ENCODE measurements at places on chromosomes 13 and 19.
A peak's percentile ranks its signal among the peaks of the same experiment; 100 is the strongest.

GRCh38 chr13:60696602-60697001 is 299.6 kb downstream of the TDRD3 start:
- no peaks in the 10 kb centered on the region for H3K4me1 ChIP-seq
- no peak for DNase-seq
- no peak overlapping the region for H3K4me3 ChIP-seq
- H3K27ac ChIP-seq = no peak overlapping the region
- no peaks in the 10 kb centered on the region for H3K36me3 ChIP-seq

GRCh38 chr19:7988307-7988706 is 17.1 kb downstream of the ELAVL1 start:
- H3K4me3 ChIP-seq = no peak overlapping the region
- H3K4me1 ChIP-seq = no peaks in the 10 kb centered on the region
- H3K36me3 ChIP-seq = no peaks in the 10 kb centered on the region
- no peak overlapping the region for H3K27ac ChIP-seq
- no peak for DNase-seq
- H3K27me3 ChIP-seq = no peaks in the 10 kb centered on the region

- no peak overlapping the region for H3K27ac ChIP-seq
- H3K4me1 ChIP-seq = no peaks in the 10 kb centered on the region
- H3K4me3 ChIP-seq = no peak overlapping the region
- DNase-seq = peak; percentile 74
- H3K36me3 ChIP-seq = no peaks in the 10 kb centered on the region
Observed at GRCh38 chr13:99916366-99917103, 55.0 kb downstream of the ZIC5 start.

- peaks cover 32% of the 10 kb centered on the region for H3K4me1 ChIP-seq
- H3K27ac ChIP-seq = no peak overlapping the region
- no peak overlapping the region for H3K4me3 ChIP-seq
- H3K36me3 ChIP-seq = no peaks in the 10 kb centered on the region
- no peak for DNase-seq
Observed at GRCh38 chr19:5932146-5932545, 18.1 kb downstream of the CAPS start.

- peak overlapping the region; percentile 96 for H3K27ac ChIP-seq
- DNase-seq = no peak
- no peaks in the 10 kb centered on the region for H3K27me3 ChIP-seq
- H3K4me1 ChIP-seq = peaks cover 12% of the 10 kb centered on the region
- no peaks in the 10 kb centered on the region for H3K36me3 ChIP-seq
Observed at GRCh38 chr19:35642798-35643254, 1.3 kb downstream of the ETV2 start.

- peak; percentile 83 for DNase-seq
- H3K36me3 ChIP-seq = no peaks in the 10 kb centered on the region
- H3K27ac ChIP-seq = peak overlapping the region; percentile 83
- H3K4me3 ChIP-seq = no peak overlapping the region
- H3K27me3 ChIP-seq = no peaks in the 10 kb centered on the region
Observed at GRCh38 chr13:44108331-44108858, 228.7 kb downstream of the LACC1 start.

DNA sequence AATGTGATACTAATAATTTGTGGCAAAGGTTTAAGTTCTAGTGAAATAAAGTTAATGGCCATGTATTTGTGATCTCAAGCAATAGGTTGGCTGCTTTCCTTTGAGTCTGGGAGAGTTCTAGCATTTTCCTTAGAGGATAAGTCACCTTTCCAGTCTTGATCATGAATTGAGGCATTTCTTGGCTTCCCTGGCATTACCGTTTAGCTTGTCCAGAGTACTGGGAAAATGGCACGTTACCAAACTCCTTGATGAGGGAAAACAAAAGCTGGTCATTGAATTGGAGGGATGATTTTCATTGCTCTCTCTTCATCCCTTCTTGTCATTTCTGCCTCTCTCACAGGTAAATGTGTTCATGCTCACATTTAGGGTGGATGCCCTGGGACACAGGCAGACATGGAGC is 34.0 kb upstream of the SPRY2 start:
- no peak overlapping the region for H3K4me3 ChIP-seq
- no peaks in the 10 kb centered on the region for H3K4me1 ChIP-seq
- no peaks in the 10 kb centered on the region for H3K36me3 ChIP-seq

DNA sequence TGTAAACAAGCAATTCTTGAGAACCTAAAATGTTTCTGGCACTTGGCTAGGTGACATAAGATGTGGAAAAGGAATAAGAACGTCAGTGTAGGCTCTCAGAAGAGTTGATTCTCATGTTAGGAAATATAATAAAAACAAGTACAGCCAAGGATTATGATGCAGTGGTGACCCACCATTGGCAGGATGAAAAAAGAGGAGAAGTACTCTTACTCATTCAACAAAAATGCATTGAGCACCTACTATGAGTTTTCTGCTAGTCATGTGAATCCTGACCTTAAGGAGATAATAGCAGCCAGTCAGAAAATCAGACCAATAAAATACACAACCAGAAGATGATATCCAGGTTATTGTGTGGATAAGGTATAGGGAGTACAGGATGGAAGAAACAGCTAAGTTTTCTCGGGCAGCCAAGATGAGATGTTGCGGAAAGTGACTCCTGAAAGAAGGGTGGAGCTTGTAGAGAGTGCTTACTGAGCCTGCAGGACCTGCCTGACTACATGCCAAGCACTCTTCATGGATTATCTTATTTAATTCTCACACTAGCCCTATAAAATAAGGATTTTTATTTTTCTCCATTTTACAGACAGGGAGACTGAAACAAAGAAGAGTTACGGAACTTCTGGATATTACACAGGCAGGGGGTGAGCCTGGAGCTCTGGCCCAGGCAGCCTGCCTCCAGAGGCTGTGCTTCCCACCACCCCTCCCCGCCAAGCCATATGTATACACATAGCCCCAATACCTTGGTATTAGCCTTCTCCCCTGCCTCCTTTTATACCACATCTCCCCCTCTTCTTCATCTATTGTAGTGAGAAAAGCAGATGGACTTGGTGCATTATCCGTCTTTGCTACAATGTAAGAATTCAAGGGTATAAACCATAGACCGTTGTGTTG is 58.0 kb downstream of the TGDS start:
- H3K4me1 ChIP-seq = no peaks in the 10 kb centered on the region
- no peaks in the 10 kb centered on the region for H3K36me3 ChIP-seq
- DNase-seq = no peak
- peaks cover 14% of the 10 kb centered on the region for H3K27me3 ChIP-seq
- no peak overlapping the region for H3K4me3 ChIP-seq

DNA sequence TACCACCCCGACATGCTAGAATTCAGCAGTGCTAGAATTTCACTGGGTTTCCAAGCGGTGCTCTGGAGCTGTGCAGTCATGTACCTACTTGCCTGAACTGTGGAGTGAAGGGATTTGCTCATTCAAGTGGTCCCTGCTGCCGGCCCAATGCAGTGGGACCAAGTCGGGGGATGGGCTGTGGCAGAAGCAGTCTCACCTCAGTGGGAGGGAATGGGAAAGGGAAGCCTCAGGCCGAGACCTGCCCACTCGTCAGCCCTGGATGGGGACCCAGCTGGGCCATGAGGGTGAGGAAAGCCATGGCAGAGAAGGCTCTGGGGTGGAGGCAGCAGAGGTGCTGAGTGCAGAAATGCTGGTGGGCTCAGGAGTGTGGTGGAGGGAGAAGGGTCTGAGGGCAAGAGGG is 14.9 kb downstream of the KLHL26 start:
- no peaks in the 10 kb centered on the region for H3K27me3 ChIP-seq
- H3K27ac ChIP-seq = no peak overlapping the region
- peaks cover 22% of the 10 kb centered on the region for H3K4me1 ChIP-seq
- no peak overlapping the region for H3K4me3 ChIP-seq
- H3K36me3 ChIP-seq = no peaks in the 10 kb centered on the region

DNA sequence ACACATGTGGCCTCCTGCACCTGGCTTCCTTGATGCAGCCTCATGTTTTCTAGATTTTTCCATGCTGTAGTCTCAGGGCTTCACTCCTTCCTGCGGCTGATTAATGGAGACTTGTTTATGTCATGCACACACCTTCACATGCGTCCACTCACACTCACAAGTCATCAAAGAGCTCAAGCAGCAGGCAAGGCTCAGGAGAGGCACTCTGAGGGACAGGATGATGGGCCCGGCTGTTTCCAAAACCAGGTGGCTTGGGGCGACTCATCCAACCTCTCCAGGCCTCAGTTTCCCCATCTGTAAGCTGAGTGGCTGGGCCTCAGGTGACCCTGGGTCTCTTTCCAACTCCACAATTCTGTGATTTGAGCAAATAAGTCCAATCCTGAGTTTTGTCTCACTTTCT is 36.9 kb downstream of the RASA3 start:
- H3K4me3 ChIP-seq = no peak overlapping the region
- DNase-seq = no peak
- no peak overlapping the region for H3K27ac ChIP-seq
- peaks cover 6% of the 10 kb centered on the region for H3K27me3 ChIP-seq

DNA sequence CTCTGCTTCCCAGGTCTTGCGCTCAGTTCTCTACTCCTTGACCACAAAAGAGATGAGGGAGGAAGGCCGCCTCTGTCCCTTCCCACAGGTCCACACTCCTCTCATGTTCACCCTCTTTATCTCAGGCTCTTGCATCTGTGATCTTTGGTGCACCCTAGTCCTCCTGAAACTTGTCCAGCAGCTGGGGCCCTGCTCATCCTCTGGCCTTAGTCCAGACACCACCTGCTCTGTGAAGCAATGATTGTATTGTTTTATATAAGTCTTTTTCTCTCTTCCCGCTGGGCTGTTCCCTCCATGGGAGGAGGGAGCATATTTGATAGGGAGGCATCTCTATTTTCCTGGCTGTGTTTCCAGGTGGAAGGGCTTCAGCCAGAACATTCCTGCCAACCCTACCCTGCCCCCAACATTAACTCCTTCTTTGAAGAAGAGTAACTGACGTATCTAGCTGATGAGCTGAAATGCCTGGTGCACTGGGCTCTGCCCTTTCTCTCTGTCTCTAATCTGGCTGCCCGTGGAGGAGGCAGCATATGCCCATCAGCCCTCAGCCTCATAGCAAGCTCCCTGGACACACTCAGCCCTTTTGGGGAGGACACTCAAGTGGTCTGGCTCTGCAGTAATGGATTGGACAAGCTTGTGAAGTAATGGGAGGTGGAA is 38.2 kb upstream of the SIAH3 start:
- H3K36me3 ChIP-seq = no peaks in the 10 kb centered on the region
- no peaks in the 10 kb centered on the region for H3K4me1 ChIP-seq
- H3K27ac ChIP-seq = no peak overlapping the region
- H3K4me3 ChIP-seq = no peak overlapping the region
- peaks cover 11% of the 10 kb centered on the region for H3K27me3 ChIP-seq

GRCh38 chr19:47469719-47470118 is 2.0 kb downstream of the SLC8A2 start:
- no peak overlapping the region for H3K4me3 ChIP-seq
- H3K27me3 ChIP-seq = peaks cover 53% of the 10 kb centered on the region
- no peak overlapping the region for H3K27ac ChIP-seq
- H3K4me1 ChIP-seq = peaks cover 6% of the 10 kb centered on the region
- H3K36me3 ChIP-seq = no peaks in the 10 kb centered on the region

- no peak for DNase-seq
- H3K27ac ChIP-seq = no peak overlapping the region
- no peak overlapping the region for H3K4me3 ChIP-seq
- H3K36me3 ChIP-seq = no peaks in the 10 kb centered on the region
- no peaks in the 10 kb centered on the region for H3K27me3 ChIP-seq
Observed at GRCh38 chr13:109611912-109612691, 174.3 kb downstream of the IRS2 start.

- H3K36me3 ChIP-seq = no peaks in the 10 kb centered on the region
- no peaks in the 10 kb centered on the region for H3K4me1 ChIP-seq
- H3K27me3 ChIP-seq = no peaks in the 10 kb centered on the region
- DNase-seq = no peak
- H3K27ac ChIP-seq = no peak overlapping the region
- H3K4me3 ChIP-seq = no peak overlapping the region
Observed at GRCh38 chr13:47519626-47520025, 481.4 kb downstream of the SUCLA2 start.

- H3K4me3 ChIP-seq = no peak overlapping the region
- DNase-seq = peak; percentile 13
- no peaks in the 10 kb centered on the region for H3K27me3 ChIP-seq
- no peak overlapping the region for H3K27ac ChIP-seq
- no peaks in the 10 kb centered on the region for H3K4me1 ChIP-seq
Observed at GRCh38 chr13:91647361-91647990, 249.1 kb downstream of the GPC5 start.

DNA sequence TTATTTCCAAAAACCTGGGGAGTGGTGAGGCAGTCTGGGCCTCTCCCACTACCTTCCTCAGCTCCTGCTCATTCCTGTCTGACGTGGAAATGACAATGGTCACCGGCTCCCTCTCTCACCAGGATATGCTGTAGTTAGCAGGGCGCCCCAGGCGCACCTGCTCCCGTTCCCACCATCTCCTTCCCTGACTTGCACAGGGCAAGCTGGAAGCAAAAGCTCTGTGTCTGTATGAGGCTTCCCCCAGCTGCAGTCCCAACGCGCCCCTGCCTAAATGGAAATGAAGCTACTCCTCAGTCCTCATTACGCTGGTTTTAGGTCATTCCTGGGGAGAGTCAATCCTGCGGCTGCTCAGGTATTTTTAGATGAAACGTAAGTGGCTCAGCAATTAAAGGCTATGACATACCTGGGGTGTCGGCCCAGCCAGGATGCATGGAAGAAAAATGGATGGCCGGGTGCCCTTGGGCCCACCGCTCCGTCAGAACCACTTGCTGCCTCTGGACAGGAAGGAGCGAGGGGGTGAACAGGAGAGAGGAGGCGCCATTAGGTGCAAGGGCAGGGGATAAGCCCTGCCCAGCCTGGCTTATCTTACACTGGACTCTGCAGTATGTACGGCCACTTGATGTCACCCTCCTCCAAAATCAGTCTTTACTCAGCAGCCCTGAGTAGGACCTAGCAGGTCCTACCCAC is 32.4 kb downstream of the DHRS12 start:
- H3K27ac ChIP-seq = no peak overlapping the region
- DNase-seq = no peak
- no peaks in the 10 kb centered on the region for H3K27me3 ChIP-seq
- H3K4me1 ChIP-seq = no peaks in the 10 kb centered on the region
- H3K4me3 ChIP-seq = no peak overlapping the region
- H3K36me3 ChIP-seq = no peaks in the 10 kb centered on the region

GRCh38 chr13:84032116-84032515 is 149.8 kb upstream of the SLITRK1 start:
- no peaks in the 10 kb centered on the region for H3K36me3 ChIP-seq
- H3K27me3 ChIP-seq = no peaks in the 10 kb centered on the region
- DNase-seq = no peak
- no peak overlapping the region for H3K27ac ChIP-seq
- no peaks in the 10 kb centered on the region for H3K4me1 ChIP-seq
- H3K4me3 ChIP-seq = no peak overlapping the region

- no peaks in the 10 kb centered on the region for H3K4me1 ChIP-seq
- DNase-seq = peak; percentile 8
- no peak overlapping the region for H3K4me3 ChIP-seq
- no peaks in the 10 kb centered on the region for H3K36me3 ChIP-seq
- H3K27me3 ChIP-seq = no peaks in the 10 kb centered on the region
- H3K27ac ChIP-seq = no peak overlapping the region
Observed at GRCh38 chr13:57996717-57997116, 365.2 kb downstream of the PCDH17 start.

- DNase-seq = no peak
- H3K4me3 ChIP-seq = no peak overlapping the region
- no peak overlapping the region for H3K27ac ChIP-seq
Observed at GRCh38 chr19:32138416-32138815, 207.0 kb upstream of the ZNF507 start.
